ENCODE measurements at places on chromosomes 16 and 17.

DNA sequence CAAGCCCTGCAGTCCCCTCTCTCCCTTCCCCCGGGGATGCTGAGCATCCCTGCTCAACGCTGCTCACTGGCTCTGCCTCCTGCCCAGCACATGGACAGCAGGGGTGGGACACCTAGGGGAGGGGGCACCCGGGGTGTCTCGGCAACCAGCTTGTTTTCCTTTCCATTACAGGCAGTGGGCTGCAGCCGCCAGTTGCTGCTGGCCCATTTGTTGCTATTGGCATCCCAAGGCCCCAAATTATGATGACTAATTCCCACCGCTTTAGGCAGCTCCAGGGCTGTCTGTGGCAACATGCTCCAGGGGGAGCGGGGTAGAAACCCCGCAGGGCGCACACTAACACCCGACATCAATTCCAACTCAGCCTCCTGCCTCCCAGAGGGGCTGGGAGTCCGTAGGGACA lies 4.9 kb downstream of the SDK2 start:
- DNase-seq = no peak

DNA sequence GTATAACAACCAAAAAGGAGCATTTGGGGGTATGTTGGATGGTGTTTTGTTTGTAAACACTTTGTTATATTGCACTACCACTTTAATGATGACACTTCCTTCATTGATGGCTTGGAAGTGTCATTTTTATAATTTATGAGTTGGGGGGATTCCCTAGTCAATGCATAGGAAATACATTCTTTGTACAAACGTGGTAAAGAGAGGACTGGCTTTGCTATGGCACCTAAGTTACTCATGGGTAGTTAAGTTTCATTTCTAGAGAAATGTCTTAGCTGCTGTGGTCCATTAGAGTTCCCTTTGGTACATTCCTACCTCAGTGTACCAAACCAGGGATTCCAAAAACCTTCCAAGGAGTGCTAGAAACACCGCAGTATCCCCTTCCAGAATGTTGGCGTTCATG lies 63.7 kb upstream of the CMIP start:
- no peak for DNase-seq

DNA sequence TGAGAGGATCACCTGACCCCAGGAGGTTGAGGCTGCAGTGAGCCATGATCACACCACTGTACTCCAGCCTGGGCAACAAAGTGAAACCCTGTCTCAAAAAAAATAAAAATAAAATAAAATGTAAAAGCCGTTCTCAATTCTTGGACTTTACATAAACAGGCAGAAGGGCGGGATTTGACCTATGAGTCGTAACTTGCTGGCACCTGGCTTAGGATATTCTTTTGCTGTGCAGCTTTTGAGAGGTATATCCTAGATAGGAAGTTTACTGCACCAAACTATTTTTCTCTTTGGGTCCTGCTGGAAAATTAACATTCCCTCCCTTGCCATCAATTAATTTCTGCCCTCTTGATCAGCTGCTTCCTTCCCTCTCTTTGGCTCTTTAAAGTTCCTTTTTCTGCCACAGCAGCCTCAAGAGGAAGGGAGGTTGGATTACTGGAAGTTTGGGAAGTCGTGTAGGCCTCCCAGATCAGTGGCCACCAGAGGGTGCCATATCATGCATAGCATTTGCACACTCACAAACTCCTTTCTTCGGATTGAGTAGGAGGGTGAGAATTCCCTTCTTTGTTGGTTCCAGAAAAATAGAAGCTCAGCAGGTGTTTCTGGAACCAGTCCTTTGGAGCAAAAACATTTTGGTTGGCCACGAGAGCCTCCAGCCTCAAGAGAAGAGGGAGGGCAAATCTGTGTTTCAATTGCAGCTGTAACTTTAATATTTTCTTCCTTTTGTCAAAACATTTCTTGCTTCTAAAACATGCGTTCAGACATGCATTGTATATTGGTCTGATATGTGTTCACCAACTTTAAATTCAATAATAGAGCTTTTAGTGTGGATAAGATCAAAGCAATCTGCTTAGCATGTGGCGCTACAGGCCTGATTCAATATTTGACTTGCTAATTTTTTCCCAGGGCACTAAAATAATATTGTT lies 147.3 kb downstream of the CCDC182 start:
- DNase-seq = no peak

- no peak for DNase-seq
Measured at GRCh38 chr17:57782062-57782490, 37.0 kb upstream of the CCDC182 start.

DNA sequence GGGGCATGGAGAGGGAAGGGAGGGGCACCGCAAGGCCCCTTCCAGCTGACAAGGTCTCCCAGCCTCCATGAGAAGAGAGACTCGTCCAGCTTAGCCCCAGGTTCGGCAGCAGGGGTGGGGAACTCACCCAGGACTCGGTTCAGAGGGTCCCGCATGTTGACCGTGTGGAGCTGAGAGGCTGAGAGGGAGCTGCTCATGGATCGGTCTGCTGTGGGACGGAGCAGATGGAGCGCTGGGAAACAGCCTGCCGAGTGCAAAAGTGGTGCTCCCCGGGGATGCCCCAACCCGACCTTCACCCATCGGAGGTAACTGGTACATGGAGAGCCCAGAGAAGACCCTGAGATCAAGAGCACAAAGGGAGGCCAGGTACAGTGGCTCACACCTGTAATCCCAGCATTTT lies 4.9 kb downstream of the CSF3 start:
- no peak for DNase-seq

DNA sequence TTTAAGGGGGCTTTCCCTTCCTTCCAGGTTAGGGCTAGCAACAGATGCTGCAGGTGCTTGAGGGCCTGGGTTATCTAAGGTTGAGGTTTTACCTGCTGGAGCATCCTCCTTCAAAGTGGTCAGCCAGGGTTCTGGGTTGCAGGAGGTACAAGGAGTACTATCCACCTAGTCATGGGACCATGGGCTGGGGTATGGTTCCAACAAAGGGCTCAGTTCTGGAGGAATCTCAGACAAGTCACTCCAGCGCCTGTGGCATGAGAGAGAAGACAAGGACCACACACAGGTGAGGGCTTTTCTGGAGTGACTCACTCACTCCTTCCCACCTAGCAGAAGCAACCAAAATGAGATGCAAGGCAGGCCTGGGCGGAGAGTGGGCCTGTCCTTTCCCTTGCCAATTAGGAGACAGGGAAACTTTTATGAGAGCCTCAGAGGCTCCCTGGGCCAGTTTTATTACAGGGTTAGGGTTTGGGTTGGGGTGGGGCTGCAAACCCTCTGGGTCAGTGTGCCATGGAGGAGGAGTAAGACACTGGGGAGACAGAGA lies 2.2 kb downstream of the MYO19 start:
- DNase-seq = no peak

DNA sequence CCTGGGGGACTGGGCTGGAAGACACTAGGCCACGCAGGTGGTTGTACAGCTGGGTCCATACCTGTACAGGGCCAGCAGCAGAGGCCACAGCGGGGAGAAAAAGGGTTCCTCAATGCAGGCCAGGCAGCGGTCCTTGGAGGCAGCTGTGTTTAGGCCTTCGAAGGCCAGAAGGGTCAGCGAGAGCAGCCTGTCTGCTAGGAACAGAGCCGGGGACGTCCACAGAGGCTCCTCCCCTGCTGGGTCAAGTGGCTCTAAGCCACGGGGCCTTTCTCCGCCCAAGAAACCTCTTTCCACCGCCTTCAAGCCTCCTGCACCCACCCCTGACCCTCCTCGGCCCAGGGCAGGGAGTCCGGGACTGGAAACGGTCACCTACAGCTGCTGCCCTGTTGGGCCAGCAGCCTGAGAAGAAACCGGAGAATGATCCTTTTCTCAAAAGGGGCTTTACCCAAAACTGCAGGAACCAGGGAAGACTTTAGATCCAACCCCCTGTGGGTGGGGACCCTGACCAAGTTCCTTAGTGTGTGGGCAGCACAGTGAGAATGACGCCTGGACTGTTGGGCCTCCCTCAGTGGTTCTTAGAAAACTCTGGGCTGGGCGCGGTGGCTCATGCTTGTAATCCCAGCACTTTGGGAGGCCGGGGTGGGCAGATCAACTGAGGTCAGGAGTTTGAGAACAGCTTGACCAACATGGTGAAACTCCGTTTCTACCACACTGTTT lies 8.4 kb upstream of the SPATA2L start:
- no peak for DNase-seq

DNA sequence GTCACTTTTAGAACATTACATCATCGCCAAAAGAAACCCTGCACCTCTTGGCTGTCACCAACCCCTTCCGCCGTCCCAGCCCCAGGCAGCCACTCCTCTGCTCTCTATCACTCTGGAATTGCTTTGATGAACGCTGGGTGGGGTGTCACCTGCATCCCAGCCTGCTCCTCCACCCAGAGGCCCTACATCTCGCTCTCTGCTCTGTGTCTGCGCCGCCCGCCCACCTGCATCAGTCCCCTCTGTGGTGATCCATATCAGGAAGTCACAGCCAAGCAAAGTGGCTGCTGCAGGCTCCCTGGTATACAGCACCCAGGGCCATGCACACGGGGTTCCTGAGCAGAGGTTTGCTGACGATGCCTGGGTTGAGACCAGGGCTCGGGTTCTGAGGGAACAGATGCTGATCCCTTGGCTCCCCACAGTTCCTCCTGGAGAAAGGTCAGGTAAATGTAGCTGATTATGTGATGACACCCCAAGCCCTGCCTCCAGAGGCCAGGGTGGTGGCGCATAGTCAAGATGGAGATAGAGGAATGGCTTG lies 30.8 kb downstream of the MPRIP start:
- DNase-seq = no peak

DNA sequence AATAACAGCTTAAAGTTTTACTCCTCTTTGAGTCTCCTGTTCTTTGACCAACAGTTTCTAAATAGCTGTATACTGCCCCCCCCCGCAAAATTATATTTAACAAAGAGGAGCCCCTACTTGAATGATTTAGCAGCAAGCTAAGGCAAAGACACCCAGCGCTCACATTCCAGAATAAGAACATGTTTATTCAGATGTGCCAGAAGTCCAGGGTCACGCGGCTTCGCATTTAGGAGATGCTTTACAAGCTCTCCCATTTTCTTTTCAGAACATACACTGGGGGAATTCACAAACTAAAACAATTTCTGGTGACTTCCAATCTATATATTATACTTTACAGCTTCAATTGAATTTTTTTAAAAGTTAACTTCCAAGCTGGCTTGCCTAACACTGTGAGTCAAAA lies 5.3 kb downstream of the PLD6 start:
- DNase-seq = no peak

- no peak for DNase-seq
Measured at GRCh38 chr16:69411064-69411985, 13.1 kb upstream of the CYB5B start.

DNA sequence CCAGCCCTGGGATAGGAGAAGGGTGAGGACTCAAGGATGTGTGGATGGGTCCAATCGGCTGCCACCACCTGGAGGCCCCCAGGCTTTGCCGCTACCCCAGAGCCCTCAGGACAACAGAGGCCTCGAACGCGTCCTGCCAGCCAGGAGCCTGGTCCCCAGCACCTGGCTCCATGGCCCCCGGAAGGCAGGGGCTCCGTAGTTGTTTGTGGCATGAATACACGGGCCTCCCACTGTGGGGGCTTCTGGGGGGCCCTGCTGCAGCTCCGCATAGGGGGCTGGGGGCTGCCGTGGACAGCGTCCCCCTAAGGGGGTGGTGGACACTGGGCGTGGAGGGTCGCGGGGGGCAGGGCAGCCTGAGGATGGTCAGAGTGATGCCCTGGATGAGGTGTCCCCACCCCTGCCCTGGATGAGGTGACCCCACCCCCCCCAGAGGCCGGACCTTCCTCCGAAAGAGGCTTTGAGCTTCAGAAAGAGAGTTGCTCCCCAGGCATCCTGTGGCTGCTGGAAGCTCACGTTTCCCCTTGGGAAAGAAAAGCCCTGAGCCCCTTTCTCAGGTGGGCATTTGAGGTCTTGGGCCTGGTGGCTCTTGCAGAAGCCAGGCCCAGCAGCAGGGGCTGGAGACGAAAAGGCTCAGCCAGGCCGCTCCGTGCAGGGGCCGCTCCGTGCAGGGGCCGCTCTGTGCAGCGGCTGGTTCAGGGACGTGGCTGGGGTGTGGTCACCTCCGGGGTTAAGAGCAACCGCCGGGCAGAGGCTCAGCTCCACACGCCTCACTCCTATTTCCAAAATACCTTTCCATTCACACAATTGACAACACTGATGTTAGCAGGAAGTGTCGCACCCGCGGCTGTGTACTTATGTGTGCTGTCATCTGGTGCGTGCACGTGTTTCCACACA lies 40.3 kb upstream of the GNG13 start:
- no peak for DNase-seq

GRCh38 chr17:9875441-9875840 lies 29.6 kb downstream of the RCVRN start:
- DNase-seq = no peak

- no peak for DNase-seq
Measured at GRCh38 chr17:5003214-5003867, 5.6 kb downstream of the KIF1C start.

DNA sequence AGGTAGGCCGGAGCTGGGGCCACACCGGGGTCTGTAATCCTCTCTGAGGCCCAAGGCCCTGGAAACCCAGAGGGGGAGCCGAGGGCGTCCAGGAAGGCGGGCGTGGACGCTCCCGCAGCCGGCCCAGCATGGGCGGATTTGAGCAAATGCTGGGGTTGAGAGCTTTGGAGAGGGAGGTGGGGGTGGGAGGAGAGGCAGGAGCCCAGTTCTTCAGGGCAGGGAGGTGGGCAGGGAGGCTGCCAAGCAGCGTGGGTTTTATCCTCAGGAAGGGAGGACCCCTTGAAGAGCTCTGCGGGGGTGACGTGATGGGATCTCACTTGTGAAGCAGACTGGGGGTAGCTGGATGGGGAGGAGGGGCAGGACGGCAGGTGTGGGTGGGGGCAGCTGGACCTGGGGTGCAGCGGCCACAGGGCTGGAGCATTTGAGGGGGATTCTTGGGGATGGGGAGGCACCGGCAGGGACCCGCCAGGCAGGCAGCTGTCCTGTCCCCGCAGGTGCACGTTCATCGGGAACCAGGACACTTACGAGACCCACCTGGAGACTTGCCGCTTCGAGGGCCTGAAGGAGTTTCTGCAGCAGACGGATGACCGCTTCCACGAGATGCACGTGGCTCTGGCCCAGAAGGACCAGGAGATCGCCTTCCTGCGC lies 17.2 kb downstream of the TRAF7 start:
- DNase-seq = no peak

DNA sequence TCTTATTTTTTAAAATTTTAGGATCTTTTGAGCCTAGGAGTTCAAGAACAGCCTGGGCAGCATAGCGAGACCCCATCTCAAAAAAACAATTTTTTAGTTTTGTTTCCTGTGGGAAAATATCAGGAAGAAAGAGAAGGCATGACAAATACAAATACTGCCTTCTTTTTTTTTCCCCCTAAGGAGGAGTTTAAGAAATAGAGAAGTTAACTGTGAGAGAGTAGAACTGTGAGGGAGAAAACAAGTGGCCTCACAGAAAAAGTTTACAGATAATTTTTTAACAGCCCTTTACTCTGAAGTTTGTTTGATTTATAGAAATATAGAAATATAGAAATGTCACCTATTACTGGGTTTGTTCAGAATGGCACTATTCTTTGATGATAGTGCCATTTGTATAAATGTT lies 21.1 kb downstream of the TTYH2 start:
- no peak for DNase-seq

DNA sequence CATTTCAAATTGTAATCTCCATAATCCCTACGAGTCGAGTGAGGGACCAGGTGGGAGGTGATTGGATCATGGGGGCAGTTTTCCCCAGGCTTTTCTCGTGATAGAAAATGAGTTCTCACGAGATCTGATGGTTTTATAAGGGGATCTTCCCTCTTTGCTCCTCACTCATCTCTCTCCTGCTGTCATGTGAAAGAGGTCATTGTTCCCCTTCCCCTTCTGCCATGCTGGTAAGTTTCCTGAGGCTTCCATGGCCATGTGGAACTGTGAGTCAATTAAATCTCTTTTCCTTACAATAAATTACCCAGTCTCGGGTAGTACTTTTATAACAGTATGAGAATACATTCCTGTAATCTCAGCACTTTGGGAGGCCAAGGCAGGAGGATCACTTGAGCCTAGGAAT lies 76.7 kb upstream of the MARCHF10 start:
- no peak for DNase-seq
